ENCODE measurements at places on chromosomes 4 and X. TPM values are rescaled to one million over a fixed set of nuclear protein-coding genes. Genes with fewer than 3 reads are reported as not detected.

Gene ADGRG2
- 6.5 TPM for total RNA-seq

Gene ARHGEF6
- total RNA-seq = 5.0 TPM

Gene RNF175
- not detected for total RNA-seq

DNA sequence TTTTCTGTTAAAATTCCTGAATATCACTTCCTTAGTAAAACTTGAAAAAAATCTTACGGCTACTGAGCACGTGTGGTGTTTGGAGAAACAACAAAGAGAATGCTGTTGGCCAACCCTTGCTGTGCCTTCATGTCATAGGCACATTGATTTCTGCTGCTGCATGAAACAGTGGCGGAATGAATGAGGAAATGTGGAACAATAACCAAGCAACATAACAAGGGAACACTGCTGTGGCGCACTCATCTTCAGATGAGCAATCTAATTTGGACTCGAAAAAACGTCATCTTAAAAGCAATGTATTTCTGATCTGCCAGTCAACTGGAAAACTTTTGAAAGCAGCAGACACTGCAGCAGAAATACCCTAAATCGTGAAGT, 51.4 kb downstream of the PROM1 start:
- DNase-seq = peak; percentile 6
